ENCODE measurements at places on chromosomes 1 and 21.

DNA sequence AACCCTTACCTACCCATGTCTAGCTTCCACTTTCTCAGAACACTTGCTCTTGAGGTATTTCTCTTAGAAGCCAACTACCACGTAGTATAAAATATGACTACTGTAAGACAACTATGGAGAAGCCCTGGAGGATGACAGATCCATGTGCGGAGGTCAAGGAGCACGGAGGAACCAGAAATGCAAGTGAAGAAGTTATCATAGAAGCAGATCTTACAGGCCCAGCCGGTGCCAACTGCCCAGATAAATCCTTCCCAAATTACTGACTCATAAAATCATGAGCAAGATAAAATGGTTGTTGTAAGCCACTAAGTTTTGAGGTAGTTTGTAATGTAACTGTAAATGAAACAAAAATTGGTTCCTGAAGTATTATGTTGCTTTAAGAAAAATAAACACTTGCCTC lies 12.6 kb downstream of the GTF2B start:
- DNase-seq, result no peak

DNA sequence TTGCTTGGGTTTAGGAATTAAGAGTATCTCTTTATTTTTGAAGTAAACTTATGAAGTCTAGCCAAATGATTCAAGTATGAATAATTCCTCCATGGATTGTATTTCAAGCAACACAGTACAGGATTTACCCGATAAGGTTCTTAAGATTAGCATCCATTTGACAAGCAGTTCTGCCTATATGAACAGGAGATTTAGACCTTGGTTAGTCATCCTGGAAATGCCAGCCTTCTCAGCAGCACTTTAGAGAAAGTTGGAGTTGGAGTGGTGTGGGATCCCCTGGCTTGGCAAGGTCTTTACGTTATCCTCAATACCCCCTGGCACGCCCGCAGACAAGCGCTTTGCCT lies 1.6 kb downstream of the BCAR3 start:
- DNase-seq, result no peak

DNA sequence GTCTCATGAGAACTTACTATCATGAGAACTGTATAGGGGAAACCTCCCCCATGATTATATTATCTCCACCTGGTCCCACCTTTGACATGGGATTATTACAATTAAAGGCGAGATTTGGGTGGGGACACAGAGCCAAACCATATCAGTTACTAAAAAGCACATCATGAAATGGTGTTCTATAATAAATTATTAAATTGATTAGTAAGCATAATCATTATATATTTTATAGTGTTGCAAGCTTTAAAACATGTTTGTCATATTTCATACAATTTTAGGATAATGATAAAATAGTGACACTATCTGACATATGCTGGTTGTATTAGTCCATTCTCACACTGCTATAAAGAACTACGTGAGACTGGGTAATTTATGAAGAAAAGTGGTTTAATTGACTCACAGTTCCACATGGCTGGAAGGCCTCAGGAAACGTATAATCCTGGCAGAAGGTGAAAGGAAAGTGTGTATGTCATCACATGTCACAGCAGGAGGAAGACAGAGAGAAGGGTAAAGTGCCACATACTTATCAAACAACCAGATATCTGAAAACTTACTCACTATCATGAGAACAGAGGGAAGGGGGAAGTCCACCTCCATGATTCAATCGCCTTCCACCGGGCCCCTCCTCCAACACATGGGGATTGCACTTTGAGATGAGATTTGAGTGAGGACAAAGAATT lies 539.2 kb upstream of the OLFM3 start:
- no peak for DNase-seq

DNA sequence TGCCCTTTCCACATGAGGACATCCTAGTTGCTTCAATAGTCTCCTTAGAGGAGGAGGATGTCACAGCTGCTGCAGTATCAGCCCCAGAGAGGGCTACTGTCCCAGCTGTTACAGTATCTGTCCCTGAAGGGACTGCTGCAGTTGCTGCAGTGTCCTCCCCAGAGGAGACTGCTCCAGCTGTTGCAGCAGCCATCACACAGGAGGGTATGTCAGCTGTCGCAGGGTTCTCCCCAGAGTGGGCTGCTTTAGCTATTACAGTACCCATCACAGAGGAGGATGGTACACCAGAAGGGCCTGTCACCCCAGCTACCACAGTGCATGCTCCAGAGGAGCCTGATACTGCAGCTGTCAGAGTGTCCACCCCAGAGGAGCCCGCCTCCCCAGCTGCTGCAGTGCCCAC lies 78.5 kb upstream of the BMP8A start:
- DNase-seq, result no peak

All from femur (tissue), 1 donor.